Muscle of back (tissue), 13 donors: ENCODE measurements at places on chromosomes 1 and 21.
A peak's percentile ranks its signal among the peaks of the same experiment; 100 is the strongest.

DNA sequence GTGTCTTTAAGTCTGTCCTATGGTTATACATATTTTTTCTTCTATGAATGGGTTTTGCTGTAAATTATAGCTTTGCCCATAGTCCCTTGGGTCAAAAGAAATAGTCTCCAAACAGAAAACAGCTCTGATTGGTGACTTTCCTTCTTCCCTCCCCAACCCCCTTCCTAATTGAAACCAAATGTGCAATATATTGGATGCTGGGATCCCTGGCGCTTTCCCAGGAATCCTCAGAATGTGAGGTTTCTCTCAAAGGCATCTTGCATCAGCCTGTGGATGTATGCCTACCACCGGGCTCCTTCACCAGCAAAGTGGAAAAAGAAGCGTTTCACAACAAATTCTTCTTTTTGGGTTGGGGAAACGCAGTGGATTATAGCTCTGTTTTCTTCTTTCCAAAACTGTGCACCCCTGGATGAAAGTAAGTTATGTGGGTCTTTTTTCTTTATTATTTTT is at the start of gene DDR2:
TSS of gene DDR2 (plus strand) at position 248 of the 450 bp plus-strand sequence. CDS start 86,600 bp downstream, outside the sequence.
- DNase-seq, result peak; percentile 93

DNA sequence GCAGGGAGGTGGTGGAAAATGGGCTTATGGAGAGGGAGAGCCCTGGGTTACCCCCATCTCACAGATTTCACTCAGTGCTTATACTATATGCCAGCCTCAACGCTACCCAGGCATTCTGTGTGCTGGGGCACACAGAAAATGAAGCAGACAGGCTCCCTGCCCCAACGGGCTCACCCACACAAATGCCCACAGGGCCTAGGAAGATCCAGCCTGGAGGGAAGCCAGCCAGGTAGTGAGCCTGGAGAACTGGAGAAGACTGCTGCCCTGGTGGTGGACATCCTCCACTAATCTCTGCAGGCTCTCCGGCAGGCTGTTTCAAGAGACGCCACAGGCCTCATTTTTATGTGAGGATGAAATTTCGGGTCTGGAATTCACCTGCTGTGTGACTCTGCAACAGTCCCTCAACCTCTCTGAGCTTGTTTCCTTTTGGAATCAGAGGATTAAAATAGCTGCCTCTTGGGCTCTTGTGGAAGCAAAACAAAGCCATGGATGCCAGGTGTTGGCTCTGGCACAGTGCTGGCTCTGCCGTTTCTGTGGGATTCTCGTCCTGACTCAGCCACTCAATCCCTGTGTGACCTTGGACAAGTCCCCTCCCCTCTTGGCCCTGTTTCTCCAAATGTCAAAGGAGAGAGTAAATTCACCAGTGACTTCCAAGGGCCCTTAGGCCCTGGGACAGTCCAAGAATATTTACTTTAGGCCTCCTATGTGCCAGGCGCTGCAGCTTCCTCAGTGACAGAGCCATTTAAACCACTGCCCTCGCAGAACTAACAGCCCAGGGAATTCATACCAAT is 3.6 kb downstream of the PAQR7 start:
- no peak for DNase-seq

DNA sequence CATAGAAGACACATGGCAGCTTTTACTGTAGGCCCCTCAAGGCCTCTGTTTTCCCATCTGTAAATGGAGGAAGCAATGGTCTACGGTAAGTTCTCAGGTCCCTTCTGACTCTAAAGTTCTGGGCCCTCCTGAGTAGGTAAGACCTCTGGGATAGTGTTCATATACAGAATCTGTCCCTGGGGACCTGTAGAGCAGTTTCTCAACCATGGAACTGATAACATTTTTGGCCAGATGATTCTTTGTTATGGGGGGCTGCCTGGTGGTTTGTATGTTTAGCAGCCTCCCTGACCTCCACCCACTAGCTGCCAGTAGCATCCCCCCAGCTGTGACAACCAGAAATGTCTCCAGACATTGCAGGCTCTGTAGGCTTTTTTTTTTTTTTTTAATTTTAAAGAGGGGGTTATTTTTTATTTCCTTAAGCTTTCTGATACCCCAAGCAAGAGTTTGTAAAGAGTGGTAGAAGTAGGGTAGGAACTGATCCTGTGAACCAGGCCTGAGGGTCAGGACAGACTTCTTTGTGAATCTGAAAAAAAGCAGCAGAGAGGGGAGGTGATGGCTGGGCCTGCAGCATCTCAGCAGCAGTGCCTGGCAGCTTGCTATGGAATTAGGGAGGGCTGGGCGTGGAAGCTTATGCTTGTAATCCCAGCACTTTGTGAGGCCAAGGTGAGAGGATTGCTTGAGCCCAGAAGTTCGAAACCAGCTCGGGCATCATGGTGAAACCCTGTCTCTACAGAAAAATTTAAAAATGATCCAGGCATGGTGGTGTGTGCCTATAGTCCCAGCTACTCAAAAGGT is 20.2 kb upstream of the TCEA3 start:
- no peak for DNase-seq

DNA sequence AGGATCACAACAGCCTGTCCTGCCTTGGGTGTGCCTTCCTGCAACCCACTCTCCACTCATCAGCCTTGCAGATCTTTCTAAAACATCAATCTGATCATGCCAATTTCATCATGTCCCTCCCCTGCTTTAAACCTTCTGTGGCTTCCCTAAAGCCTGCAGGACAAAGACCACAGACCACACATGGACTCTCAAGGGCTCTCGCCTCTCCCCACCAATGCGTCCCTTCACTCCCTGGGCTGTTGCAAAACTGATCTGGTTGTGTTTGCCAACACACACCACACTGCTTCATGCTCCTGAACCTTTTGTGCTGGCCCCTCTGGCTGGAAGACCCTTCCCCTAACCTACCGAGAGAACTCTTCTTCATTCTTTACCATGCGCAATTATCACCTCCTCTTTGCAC is 72.4 kb downstream of the ITPKB start:
- DNase-seq, result no peak

GRCh38 chr1:56501426-56501825 is 77.9 kb downstream of the PLPP3 start:
- DNase-seq, result no peak

DNA sequence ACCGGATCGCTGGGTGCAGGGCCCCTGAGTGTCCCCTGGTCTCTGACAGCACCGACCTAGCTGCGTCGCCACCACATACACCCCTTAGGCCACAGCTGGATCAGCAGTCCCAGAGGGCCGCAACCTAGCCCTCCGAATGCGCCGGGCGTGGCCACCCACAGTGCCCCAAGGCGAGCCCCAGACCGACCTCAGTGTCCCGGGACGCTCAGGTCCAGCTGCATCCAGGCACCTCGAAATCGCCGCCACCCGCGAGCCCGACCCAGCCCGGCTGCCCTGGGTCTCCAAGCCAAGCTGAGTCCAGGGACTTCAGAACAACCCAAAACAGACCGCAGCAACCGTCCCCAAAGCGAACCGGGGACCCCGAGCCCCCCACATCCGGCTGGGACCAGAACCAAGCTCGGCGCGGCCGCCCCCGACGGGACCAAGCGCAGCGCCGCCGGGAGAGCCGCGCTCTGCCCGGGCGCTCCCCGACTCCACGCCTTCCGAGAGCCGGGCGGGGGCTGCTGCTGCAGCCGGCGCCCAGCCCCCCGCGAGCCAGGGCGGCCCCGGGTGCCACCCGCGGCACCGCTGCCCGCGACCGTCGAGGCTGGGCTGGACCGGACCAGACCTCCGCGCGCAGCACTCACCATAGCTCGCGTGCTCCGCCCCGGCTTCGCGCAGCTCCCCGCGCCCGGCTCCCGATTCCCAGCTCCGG is 54.6 kb upstream of the ECE1 start:
- DNase-seq, result no peak

DNA sequence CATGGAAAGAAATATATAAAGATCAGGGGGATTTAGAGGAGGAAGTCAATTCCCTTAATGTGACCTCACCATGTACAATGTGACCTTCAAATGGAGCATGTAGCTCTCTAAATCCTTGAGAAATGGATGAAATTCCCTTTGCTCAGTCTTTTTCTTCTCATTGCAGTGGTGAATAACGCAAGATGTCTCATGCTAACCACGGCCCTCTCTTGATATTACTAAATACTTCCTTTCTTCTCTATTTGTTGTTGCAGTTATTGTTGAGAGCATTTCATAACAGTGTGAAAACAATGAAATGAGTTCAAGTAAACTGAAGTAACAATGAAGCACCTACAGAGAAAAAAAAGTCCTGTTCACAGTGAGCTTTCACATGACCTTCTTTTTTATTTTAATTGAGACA is 55.6 kb downstream of the ZNF281 start:
- no peak for DNase-seq

DNA sequence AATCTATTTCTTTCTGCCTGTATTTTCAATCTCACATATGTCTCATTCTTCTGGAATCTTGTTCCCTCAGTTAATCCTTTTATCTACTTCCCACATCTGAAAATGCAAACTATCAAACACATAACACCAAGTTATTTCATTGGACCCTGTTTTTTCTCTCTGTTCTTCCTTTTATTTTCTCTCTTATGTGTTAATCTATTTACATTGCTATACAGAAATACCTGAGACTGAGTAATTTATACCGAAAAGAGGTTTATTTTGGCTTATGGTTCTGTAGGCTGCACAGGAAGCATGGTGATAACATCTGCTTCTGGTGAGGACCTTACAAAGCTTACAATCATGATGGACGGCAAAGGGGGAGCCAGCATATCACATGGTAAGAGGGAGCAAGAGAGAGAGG is 247.6 kb downstream of the TGFB2 start:
- DNase-seq, result no peak

DNA sequence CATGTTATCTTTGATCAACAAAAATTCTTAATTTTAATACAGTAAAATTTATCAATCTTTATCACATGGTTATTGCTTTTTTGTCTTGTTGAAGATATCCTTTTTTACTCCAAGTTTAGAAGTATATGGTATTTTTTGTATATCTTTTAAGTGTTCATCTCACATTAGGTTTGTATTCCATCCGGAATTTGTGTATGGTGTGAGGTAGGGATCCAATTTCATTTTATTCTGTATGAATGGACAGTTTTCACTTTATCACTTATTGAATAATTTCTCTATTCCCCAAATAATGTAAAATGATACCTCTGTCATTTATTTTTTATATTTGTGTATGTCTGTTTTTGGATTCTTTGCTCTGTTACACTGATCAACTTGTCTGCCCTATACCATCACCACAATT is 25.3 kb downstream of the NFIA start:
- no peak for DNase-seq

DNA sequence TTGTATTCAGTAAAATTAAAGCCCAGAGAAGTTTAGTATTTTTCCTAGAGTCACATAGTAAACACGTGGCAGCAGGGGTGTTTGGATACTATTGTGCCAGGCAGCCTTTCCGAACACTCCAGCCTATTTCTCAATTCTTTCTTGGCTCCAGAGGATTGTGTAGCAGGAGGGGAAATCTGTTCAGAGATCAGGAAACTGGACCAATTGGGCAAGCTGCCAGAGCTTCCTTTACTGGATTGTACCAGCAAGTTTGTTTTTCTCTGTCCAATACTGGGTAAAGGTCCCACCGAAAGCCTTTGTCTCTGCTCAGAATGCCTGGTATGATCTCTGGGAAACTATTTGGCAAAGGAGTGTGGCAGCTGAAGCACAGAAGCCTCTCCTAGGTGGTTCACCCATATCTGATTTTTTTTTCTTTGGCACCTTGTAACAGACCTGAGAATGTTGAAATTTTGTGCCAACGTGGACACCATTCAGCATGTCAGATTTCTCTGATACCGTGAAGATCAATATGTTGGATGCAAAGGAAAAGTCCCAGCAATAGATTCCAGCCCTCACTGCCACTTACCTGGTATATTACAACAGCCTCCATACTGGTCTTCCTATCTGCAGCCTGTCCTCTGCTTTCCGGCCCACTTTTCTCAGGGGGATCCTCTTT is 126.2 kb downstream of the FGGY start:
- peak; percentile 50 for DNase-seq

GRCh38 chr1:21926814-21927532 is 10.1 kb downstream of the HSPG2 start:
- DNase-seq, result peak; percentile 81

GRCh38 chr1:22053017-22053860 is 730 bp downstream of the CDC42 start:
- peak; percentile 88 for DNase-seq

DNA sequence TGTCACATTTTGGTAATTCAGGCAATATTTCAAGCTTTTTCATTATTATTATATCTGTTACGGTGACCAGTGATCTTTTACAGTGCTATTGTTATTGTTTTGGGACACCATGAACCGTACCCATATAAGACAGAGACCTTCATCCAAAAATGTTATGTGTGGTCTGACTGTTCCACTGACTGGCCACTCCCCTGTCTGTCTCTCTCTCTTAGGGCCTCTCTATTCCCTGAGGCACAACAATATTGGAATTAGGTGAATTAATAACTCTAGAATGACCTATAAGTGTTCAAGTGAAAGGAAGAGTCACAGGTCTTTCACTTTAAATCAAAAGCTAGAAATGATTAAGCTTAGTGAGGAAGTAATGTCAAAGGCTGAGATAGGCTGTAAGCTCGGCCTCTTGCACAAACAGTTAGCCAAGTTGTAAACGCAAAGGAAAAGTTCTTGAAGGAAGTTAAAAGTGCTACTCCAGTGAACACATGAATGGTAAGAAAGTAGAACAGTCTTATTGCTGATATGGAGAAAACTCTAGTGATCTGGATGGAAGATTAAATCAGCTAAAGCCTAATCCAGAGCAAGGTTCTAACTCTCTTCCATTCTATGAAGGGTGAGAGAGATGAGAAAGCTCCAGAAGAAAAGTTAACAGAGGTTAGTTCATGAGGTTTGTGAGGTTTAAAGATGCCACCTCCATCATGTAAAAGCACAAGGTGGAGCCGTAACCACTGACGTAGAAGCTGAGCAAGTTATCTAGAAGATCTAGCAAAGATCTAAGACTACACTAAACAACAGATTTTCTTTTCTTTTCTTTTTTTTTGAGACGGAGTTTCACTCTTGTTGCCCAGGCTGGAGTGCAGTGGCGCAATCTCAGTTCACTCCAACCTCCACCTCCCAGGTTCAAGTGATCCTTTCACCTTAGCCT is 19.7 kb upstream of the DIPK1A start:
- no peak for DNase-seq

DNA sequence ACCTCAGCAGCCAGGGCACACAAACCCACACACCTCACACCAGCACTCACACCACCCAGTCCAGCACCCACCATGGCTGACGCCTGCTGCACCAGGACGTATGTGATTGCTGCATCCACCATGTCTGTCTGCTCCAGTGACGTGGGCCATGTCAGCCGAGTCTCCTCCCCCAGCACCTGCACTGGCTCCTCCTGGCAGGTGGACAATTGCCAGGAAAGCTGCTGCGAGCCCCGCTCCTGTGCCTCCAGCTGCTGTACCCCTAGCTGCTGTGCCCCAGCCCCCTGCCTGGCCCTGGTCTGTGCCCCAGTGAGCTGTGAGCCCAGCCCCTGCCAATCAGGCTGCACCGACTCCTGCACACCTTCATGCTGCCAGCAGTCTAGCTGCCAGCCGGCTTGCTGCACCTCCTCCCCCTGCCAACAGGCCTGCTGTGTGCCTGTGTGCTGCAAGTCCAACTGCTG is at the start of gene KRTAP10-8:
TSS of gene KRTAP10-8 (plus strand) at position 51 of the 458 bp plus-strand sequence. CDS start at position 73, 22 bp downstream.
- no peak for DNase-seq

- no peak for DNase-seq
Measured at GRCh38 chr1:173038875-173039554, 11.7 kb downstream of the TNFSF18 start.

- DNase-seq, result no peak
Measured at GRCh38 chr1:1270813-1271212, 2.8 kb downstream of the UBE2J2 start.
